Heart left ventricle (tissue), 16 donors: ENCODE measurements at places on chromosomes 2 and 18. TPM values are rescaled to one million over a fixed set of nuclear protein-coding genes. Genes with fewer than 3 reads are reported as not detected.

The ALK gene
- polyA plus RNA-seq: not detected

- DNase-seq: peak; percentile 97
Measured at GRCh38 chr2:237291138-237291792, 122.7 kb downstream of the COL6A3 start.

DNA sequence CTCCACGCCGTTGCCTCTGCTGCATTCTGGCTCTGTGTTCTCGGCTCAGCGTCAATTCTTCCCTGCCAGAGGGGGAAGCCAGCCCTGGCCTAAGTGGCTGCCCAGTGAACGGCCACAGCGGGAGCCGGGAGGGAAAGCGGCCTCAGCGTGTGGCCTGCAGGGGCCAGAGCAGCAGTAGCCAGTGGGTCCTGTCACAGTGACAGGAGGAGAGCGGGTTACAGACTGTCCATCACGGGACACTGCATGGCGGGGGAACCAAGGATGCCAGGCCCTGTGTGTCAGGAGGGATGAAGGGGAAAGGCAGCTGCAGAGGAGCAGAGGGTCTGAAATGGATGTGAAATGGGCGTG lies 39.7 kb downstream of the PDIA6 start:
- DNase-seq: no peak

The LONRF2 gene
- 2.4 TPM for polyA plus RNA-seq

The SLC5A7 gene
- not detected for polyA plus RNA-seq

The IL36A gene
- not detected for polyA plus RNA-seq

The LIMS2 gene
- 293 TPM for polyA plus RNA-seq

- DNase-seq: peak; percentile 86
Measured at GRCh38 chr18:21612125-21613039, at the start of gene SNRPD1. TSS of gene SNRPD1 (plus strand) at chr18:21612314. CDS start at chr18:21612430, 116 bp downstream.

The ZAP70 gene
- 0.65 TPM for polyA plus RNA-seq

GRCh38 chr2:207037896-207038295 lies 98.6 kb downstream of the CPO start:
- DNase-seq: no peak

DNA sequence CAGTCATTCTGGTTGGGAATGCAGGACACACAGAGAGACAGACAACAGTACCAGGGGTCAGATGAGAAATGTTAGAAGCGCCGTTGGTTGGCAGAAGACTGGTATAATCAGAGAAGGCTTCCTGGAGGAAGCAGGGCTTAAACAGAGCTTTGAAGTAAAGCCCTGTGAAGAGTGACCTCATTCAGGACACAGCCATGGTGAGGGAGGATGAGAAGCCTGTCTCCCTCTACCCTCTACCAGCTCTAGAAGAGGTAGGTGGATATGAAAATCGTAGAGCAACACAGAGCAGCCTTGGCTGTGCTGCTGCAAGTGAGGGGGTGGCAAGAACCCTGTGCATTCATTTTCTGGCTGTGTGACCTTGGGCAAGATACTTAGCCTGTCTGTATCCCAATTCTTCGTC lies 14.2 kb downstream of the TET3 start:
- no peak for DNase-seq

DNA sequence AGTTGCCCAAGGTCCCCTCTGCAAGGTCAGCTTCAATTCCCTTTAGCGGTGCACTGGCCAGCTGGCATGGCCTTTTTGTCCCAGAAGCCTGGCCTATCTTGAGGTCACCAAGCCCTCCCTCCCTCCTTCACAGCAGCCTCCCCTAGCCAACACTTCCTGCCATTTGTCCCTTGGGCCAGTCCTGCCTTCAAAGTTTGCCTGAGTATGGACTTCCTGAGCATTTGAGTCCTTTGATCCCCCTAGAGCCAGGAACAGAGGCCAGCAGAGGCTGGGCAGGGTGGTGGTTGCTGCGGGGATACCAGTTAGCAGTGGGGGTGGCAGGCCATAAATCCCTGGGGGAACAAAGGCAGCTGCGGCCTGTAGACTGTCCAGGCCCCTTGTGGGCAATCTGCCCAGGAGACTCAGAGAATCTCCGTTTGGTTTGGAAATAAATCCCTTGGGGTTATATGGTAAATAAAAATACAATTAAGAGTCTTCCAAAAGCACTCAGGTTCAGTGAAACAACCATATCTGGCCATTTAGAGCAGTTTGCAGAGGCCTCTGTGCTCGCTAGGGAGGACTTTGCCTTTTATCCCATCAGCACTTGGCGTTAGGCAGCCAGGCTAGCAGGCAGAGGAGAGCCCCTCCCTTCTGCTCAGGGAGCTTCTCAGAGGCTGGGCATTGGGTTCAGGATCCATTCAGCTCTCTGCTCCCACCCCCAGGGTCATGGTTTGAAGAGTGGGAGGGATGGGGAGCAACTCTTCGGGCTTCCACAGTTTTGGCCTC lies 3.1 kb upstream of the HES6 start:
- DNase-seq: peak; percentile 34

- peak; percentile 61 for DNase-seq
Measured at GRCh38 chr2:133434959-133435668, 133.1 kb downstream of the NCKAP5 start.

GRCh38 chr18:42475157-42475556 lies 520.1 kb downstream of the PIK3C3 start:
- no peak for DNase-seq

The RAD51AP2 gene
- 0.08 TPM for polyA plus RNA-seq

The CYP1B1 gene
- 8.9 TPM for polyA plus RNA-seq

The TLX2 gene
- not detected for polyA plus RNA-seq
